ENCODE measurements at places on chromosomes 3 and 15. TPM values are rescaled to one million over a fixed set of nuclear protein-coding genes. Genes with fewer than 3 reads are reported as not detected.

The FAM107A gene
- 0.76 TPM for total RNA-seq

The PEX5L gene
- total RNA-seq, result not detected

DNA sequence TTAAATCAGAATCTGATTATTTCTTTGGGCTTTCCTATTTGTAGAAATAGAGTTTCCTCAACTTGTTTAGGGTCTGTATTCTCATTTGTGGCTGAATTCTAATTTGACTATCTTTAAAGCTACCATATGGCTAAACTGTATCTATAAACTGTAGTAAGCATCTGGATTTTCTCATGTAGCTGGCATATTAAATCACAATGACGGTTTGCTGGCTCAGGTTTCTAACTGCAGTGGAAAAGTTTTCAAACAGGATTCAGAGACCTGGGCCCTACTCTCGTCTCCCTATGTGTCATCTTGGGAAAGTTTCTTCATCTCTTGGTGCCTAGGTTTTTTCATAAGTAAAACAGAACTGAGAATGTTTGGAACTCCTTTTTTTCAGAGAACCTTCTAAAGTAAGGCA lies 68.3 kb downstream of the GALK2 start:
- no peak for DNase-seq

GRCh38 chr3:122305818-122306621 lies 19.0 kb upstream of the CSTA start:
- no peak for DNase-seq

DNA sequence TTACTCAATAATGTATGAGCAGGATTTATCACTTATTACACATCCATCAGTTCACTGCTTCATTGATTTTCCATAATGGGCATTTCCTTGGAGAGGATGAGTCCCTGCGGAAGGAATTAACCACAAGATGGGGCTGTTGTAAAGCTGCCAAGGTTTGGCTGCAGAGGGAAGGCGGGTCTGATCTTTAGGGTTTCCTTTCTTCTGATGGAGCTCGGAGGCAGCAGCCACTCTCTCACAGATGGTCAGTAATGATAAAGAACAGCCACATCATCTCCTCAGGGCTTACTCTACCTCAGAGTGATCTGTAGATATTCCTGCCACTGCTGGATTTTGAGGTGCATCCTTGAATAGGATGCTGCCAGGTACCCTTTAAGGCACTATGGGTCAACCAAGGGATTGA lies 115.2 kb downstream of the USP13 start:
- DNase-seq, result no peak

The IL16 gene
- 2.7 TPM for total RNA-seq

DNA sequence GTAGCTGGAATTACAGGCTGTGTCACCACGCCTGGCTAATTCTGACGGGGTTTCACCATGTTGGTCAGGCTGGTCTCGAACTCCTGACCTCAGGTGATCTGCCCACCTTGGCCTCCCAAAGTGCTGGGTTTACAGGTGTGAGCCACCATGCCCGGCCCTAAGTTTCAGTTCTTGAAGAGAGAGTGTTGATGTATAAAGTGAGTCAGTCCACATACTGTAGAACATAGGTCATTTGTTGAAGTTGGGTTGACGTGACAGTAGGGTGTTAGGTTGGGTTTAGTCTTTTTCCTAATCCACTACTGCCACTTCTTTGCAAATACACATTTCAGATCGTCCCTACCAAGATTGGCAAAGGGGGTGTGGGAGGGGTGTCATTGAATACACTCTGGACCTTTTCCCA lies 15.2 kb downstream of the DNAJC19 start:
- no peak for DNase-seq

DNA sequence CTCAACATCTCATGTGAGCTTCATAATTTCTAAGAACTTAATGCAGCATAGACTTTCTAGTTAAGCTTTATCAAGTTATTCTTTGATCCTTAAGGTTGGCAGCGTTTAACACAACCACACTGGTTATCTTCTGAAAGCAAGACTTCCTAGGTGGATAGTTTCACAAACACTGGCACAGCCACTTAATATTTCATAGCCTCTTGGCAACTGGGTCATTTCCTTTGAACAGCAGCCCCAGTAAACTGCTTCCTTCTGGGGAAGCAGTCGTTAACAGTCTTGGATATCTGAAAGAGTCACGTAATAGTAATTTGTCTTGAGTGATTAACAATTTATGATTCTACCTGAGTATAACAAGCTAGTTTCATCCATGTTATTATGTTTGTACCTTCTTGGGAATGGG lies 45.9 kb upstream of the ABHD10 start:
- no peak for DNase-seq

The TRIM71 gene
- under 0.01 TPM for total RNA-seq

- no peak for DNase-seq
Measured at GRCh38 chr15:40941068-40941527, 12.0 kb downstream of the DLL4 start.

The HHLA2 gene
- total RNA-seq, result not detected

- no peak for DNase-seq
Measured at GRCh38 chr15:85545185-85545584, 164.8 kb downstream of the AKAP13 start.

DNA sequence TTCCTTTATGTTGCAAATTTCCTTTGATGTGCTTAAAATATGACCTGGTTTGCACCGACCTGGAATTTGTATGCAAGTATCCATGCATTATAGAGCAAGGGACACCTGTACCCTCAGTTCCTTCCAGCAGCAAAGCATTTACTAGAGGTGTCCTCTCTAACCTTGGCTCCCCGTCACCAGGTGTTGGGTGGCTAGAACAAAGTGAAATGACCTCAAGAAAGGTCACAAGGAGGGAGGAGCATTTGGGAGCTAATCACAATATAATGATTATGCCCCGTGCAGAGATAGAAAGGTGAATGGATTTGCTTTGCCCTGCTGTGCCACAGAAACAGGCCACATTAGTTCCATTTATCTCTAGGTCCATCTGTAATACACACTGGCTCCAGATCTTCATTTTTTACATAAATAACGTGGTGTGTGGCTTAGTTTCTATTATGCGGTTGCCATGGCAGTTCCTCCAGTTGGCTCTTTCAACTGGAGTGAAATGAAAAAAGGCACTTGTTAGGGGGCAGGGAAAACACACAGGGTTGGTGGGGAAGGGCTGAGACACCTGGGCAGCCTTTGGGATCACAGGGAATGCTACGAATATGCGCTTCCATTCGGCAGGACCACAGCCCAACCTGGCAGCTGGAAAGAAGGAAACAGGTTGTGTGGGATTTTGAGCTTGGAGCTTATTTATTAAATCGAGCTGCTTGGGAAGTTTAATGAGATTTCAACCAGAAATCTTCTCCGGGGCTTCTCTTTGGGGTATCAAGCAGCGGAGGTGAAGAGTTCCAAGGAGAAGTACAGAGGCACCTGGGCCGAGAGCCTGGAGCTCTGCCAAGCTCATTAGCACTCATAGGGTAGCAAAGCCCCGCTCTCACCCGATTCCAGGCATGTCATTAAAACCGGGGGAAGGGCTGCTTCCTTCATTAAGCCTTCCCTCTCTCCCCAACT lies 233.5 kb upstream of the ST8SIA2 start:
- no peak for DNase-seq

GRCh38 chr3:111164621-111165020 lies 93.0 kb downstream of the NECTIN3 start:
- DNase-seq, result no peak

The INSYN1 gene
- total RNA-seq, result 0.51 TPM

DNA sequence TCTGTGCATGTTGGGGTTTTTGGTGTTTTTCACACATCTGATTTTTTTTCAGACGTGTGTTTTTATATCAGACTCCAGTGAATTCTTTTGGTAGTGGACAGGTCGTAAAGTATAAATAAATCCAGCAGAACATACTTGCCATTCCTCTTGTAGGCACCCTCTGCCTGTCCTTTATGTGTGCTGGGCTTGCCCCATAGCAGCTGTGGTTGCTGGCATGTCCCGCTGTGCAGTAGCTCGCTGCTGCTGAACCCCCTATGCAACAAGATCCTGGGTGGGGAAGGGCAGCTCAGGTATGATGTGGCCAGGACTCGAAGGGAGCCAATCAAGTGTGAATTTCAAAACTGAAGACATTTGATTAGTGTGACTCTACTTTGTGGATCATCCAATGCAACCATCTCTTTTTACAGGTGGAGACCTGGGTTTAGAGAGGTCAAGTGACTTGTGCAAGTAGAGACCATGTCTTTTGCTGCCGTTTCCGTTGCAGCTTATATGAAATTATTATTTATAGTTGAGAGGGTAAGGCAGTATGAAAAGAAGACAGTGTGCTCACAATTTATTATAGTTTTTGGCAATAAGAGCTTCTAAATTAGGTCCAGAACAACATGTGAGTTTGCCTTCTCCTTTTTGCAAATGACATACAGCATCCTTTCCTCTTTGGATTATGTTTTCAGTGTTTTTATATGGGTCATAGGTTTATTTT lies 350.8 kb upstream of the C2CD4B start:
- no peak for DNase-seq

The SNTN gene
- total RNA-seq, result not detected

GRCh38 chr15:63114465-63114864 lies 7.2 kb upstream of the LACTB start:
- peak; percentile 37 for DNase-seq

GRCh38 chr15:53133255-53133850 lies 343.2 kb upstream of the ONECUT1 start:
- no peak for DNase-seq

DNA sequence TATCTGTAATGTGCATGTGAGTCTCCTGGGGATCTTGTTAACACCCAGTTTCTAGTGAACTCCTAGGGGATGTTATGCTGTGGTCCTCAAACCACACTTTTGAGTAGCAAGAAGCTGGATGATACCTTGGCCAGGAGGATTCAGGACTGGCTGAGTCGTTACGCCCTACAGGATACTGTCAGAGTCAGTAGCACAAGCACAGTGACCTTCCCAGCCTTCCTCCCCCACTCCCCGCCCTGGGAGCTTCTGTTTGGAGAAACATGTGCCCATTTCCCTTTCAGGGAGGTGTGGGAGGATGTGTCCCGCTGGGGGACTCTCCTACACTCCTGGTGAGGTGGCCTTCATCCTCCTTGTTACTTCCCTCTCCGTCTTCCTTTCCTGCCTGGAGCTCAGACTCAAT lies 76.4 kb upstream of the TRPM1 start:
- DNase-seq, result no peak

The C2CD4B gene
- 28.2 TPM for total RNA-seq

The GPR62 gene
- total RNA-seq, result under 0.01 TPM

- no peak for DNase-seq
Measured at GRCh38 chr15:93247466-93248121, 158.6 kb upstream of the RGMA start.

DNA sequence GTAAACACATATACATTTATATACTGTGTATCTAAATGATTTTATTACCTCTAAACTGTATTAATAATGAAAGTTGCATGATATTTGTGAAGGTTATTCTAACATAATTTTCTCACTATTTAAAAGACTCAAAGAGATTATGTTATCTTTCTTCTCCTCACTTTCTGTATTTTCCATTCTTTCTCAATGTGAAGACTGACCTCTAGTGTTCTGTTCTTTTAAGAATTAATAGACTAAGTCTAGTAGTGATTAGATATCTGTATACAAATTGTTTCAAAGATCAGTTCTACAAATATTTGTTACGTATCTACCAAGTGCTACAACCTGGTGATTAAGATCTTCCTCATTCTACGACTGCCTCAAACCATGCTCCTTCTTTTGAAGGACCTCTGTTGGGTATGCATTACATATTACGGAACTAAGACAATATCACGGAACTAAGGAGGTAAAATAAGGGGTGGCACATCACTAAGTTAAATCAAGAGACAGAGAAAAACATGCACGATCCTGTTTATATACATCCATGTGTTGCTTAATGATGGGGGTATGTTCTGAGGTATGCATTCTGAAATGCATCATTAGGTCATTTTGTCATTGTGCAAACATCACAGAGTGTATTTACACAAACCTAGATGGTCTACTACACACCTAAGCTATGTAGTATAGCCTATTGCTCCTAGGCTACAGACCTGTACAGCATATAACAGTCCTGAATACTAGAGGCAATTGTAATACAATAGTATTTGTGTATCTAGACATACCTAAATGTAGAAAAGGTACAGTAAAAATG lies 161.5 kb upstream of the KBTBD8 start:
- DNase-seq, result no peak

DNA sequence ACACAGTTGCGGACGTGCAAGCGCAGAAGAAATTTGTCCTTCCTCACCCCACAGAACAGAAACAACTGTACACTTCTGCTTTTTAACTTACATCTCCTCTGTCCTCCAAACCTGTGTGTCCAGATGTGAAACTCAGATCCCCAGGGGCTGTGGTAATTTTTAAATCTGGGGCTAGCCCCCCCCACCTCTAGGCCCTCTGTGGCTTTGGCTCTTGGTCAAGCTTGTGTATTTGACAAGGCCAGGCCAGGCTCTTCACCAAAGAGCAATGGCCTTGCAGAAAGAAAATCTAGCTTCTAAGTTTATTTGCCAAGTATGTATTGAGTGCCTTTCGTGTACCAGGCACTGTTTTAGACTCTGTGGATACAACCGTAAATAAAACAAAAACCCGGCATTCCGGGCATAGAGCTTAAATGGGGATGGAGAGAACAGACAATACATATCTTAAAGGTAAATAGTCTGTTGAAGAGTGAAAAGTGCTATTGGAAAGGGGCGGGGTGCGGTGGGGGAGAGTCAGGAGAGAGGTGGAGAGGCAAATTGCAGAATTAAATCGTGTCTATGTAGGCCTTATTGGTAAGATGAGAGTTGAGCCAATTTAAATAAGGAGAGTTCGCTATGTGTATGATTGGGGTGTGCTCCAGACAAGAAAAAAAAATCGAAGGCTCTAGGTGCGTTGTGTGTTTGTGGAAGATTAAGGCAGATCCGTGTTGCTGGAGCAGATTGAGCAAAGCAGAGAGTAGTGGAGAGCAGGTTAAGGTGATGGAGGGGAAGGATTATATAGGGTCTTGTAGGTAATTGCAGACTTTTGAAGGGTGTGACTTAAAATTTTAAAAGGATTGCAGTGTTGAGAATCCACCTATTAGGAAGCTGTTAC lies 781 bp upstream of the DPH6 start:
- no peak for DNase-seq

DNA sequence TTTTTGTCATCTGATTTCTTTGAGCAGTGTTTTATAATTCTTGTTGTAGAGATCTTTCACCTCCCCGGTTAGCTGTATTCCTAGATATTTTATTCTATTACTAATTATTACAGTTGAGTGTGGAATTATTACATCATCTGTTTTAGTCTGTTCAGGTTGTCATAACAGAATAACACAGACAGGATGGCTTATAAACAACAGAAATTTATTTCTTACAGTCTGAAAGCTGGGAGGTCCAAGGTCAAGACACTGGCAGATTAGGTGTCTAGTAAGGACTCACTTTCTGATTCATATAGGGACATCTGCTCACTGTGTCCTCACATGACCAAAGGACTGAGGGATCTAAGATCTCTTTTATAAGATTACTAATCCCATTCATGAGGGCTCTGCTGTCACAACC lies 121.3 kb upstream of the THBS1 start:
- DNase-seq, result no peak

The DNAH1 gene
- total RNA-seq, result 1.0 TPM

- no peak for DNase-seq
Measured at GRCh38 chr3:38608961-38609360, 40.5 kb downstream of the SCN5A start.
